ENCODE measurements at places on chromosomes 12 and 14.
A peak's percentile ranks its signal among the peaks of the same experiment; 100 is the strongest.

DNA sequence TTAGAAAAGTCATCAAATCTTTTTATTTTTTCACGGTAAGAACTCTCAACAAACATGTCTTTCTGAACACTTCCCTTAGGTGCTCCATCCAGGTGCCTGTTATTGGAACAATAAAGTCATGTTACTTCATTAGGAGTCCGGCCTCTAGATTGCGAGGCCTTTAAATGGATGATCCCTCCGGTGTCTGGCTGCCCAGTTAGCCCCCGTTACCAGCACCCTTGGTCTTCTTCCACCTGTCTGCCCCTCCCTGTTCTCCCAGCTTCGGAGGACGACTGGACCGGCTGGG lies 593 bp upstream of the PA2G4 start:
- DNase-seq, result no peak

- DNase-seq, result no peak
Measured at GRCh38 chr12:3310271-3311026, 180.6 kb upstream of the PRMT8 start.

DNA sequence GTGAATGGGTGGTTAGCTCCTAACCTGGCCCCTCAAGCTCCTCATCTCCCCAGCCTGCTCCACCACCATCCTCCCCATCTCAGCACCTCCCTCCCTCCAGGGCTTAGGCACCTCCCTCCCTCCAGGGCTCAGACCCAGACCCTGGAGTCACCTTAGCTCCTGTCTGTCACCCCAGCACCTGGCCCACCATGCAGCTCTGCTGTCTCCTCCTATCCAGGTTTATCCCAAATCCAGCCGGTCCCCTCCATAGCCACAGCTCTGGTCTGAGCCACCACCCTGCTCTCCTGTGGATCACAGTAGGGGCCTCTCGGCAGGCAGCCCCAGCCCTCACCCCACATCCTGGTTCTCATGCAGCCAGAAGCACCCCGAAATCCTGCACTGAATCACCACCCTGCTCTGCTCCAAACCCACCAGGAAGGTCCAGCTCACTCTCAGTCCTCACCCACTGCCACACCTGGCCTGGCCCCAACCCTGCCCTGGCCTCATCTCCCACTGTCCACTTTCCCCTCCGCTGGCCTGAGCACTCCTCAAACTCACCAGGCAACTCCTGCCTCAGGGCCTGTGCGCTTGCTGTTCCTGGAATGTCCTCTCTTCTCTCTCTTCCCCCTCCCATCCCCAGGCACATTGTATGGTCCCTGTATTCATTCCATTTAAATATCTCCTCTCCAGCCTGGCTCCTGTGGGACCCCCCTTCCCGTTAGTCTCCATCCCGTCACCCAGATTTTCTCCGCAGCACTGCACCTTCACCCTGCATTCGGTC lies 62.6 kb downstream of the DIO3 start:
- DNase-seq, result no peak

- DNase-seq, result no peak
Measured at GRCh38 chr12:47851303-47851952, 31.7 kb upstream of the HDAC7 start.

DNA sequence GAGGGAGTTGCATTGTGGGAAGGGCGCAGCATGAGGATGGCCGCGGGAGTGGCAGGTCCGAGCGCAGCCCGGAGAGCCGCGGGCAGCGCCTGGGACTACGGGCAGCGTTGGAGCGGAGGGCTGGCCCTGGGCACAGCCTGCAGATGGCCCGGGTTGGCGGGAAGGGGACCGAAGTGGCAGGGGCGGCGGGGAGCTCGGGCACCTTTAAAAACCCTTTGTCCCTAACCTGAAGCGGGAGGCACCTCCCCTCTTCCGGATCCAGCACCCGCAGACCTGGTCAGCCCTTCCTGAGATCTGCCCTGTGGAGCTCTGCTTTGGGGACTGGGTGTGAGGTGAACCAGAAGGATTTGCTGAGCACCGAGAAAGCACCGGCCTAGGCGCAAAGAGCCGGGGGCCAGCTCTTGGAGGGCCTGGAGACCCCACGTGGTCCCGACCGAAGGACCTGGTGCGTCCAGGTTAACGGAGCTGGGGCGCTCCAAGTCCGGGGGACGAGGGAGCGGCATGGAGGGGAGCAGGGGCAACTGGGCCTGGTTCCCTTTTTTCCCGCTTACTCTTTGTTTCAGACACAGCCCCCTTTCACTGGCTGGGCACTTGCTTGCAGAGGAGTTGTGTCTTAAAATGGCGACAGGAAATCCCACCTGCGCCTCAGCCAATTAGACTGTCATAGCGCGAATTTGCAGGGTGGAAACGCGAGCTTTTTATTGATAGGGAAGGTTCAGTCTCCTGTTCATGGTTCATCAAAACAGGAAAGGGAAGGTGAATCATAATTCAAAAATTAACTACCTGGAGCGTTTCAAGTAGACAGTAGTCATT lies 792 bp upstream of the SLC38A1 start:
- peak; percentile 52 for DNase-seq

- DNase-seq, result no peak
Measured at GRCh38 chr12:109029411-109029810, 8.5 kb upstream of the SVOP start.

- no peak for DNase-seq
Measured at GRCh38 chr12:23141335-23141734, 516.4 kb downstream of the ETNK1 start.

DNA sequence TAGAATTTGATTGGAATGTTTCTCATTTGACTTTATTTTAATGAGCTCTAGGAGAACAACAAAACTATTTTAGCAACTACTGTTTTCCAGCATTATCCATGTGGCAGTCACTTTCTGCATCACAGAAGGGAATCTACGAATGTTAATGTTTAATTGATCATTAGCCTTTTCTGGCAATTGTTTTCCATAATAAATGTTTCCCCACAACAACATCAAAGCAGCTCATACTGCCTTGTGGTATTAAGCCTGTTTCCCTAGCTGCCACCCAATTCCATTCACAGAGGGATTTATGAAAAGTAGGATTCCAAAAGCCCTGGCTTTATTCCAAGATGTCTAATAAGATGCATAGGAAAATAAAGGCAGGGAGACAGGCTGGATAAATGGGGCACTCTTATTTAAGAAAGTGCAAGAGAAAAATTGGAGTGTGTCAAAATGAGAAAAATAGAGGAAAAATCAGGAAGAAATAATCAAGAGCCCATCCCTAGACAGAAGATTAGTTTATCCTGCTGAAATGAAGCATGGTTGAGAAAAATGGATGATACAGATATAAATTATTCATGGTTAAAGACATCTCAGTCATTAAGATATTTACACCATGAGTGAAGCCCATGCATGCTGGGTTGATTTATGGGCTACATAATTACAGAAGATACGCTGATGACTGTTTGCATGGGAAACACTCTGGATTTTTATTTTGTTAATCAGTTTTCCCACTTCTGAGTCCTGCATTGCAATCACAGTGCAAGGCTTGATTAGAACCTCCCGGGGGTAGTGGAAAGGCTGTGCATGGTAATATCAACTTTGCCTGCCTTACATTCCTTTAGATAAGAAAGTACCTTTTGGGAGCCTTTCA lies 180.3 kb downstream of the HELB start:
- no peak for DNase-seq

DNA sequence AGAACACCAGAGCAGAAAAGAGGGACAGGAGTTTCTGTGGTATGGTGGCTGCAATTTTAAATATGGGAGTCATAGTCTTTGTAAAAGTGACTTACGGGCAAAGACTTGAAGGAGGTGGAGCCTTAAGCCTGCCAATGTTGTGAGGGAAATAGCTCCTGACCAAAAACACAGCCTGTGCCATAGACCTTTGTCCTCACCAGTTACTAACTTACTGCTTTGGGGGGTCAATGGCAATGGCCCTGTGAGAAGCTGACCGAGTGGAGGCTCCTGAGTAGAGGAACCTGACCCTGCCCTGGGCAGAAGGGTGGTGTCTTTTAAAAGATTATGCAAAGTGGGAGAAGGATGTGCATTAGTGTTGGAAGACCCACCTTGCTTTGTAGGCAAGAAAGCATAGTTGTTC lies 3.8 kb downstream of the MTHFD1 start:
- DNase-seq, result no peak

DNA sequence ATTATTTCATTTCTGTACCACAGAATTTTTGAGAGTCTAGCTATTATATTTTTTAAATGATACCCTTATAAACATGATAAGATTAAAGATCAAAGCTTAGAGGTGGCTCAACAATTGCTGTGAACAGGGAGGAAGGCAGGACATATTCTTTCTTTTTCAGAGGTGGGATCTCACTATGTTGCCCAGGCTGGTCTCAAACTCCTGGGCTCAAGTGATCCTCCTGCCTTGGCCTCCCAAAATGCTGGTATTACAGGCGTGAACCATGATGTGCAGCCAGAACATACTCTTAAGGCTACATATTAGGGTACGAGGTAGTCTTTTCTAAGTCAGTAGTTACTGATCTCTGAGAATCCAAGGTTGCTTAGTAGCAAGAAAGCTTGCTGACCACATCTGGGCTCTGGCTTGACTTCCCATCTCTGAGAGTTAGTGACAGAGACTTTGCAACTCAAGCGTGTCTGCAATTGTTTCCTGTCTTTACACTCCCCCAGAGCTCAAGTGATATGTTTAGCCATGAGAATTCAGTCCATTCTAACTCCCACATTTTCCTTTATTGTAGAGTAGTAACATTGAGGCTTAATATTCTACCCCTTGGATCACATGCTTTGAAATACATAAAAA lies 8.6 kb downstream of the RAB5B start:
- DNase-seq, result no peak

GRCh38 chr14:75409316-75410205 lies 18.3 kb upstream of the JDP2 start:
- no peak for DNase-seq
